ENCODE measurements at places on chromosomes 3 and 15.

DNA sequence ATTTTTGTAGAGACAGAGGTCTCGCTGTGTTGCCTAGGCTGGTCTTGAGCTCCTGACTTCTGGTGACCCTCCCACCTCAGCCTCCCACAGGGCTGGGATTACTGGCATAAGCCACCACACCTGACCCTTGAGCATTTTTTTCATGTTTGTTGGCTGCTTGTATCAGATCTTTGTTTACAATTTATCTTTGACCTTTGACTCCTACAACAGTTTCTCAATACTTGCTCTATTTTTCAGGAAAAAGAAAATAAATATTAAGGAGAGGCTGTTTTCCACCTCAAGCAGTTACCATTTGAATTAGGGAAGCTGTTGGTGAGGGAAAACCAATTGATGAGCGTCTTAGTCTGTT lies 44.5 kb downstream of the LIMD1 start:
- no peak for DNase-seq

DNA sequence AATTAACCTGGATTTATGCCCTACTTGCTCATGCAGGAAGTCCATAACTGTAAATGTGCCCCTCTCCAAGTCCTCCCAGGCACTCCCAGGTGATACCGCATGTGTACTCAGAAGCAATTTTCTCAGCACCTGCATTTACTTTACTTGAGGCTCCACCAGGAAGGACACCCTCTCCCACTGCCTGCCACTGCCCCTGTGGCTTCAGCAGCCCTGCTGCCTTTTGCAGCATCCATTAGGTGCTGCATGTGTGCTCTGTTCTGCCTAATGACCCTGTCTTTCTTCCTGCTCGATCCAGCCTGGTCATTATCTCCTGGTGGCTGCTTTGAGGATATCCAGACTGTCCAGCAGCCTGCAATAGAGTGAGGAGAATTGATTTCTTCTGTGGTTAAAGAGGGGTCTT lies 107.6 kb upstream of the SEMA6D start:
- DNase-seq, result no peak

DNA sequence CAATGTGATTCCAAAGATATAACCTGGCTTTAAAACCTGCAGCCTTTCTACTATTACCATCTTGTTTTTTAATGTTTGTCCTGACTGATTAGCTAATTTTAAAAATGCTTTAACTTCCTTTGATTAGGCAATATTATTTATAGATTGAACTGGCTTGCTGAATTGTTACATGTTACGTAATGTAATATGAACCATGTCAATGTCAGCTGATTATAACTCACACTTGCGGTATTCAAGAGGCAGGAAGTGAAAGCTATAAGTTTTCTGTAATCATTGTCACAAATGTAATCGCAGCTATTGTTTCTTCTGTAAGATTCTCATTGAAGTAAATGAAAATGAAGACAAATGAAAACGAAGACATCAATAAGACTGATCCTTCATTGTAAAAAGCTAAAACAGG lies 146.8 kb downstream of the ROBO2 start:
- no peak for DNase-seq

- DNase-seq, result no peak
These were observed 214.1 kb downstream of the ZBBX start for GRCh38 chr3:167166012-167166411.

DNA sequence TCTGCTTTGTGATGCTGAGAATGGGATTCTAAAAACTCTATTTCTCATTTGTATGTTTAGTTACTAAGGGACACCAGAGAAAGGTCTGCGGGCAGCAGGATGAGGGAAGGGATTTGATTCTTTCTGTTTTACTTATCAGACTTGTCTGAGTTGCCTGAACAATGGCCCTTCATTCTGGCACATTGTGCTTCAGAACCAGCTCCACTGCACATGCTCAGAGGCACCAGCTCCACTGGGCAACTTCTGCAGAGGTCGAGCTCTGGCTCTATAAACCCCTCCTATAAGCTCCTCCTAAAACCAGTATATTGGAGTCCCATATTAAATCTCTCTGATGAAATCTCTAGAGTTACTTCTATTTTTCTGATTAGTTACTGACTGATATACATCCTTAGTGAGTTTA lies 453.2 kb upstream of the CDIN1 start:
- DNase-seq, result no peak

DNA sequence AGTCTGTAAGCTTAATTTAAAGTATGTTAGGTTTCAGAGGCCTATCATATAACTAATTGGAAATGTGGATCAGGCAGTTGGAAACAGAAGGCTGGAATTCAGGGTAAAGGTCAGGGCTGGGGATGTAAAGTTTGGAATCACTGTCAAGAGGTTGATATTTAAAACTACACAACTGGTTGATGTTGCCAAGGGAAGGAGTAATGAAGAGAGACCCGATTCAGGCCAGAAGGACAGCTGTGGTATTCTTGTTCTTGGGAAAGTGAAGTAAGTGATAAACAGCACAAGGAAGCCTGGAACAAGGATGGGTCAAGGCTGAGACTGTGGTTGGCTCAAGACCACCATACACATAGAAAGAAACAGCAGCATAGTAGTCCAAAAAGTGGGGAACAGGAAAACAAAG lies 654.2 kb downstream of the NTRK3 start:
- no peak for DNase-seq

- DNase-seq, result no peak
These were observed 27.0 kb upstream of the CSPG5 start for GRCh38 chr3:47605652-47606051.

DNA sequence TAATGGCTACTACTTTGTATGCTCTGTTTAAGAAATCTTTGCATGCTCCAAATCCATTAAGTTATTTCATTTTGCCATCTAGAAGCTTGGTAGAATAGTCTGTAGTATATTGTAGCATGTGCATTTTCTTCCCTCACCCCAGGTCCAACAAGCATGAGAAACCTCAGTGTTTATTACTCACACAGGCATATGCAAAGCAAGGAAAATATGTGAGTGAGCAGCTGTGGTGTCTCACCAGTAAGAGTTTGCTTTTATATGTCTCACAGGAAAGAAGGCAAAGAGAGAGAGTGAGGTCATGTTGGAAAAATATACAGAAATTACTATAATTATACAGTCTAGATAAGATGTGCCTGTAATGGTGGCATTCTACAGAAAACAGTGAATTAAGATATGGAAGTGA lies 312.5 kb downstream of the C3orf38 start:
- DNase-seq, result no peak

DNA sequence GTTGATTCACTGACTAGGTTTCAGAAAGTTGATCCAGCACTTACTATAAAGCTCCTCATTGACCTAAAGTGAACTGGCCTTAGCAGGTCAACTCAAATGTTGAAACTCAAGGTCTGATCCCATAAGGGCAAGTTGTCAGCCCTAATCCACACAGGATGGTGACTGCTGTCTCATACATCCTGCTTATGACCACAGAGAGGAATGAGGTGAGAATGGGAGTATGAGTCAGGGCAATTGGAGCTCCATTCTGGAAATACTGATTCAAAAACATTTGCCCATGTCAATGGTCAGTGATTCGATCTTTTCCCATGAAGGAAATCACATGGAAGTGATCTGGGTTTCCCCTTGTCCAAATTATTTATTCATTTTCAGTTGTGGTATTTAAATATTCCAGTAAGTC lies 78.7 kb downstream of the ZNF385D start:
- no peak for DNase-seq

DNA sequence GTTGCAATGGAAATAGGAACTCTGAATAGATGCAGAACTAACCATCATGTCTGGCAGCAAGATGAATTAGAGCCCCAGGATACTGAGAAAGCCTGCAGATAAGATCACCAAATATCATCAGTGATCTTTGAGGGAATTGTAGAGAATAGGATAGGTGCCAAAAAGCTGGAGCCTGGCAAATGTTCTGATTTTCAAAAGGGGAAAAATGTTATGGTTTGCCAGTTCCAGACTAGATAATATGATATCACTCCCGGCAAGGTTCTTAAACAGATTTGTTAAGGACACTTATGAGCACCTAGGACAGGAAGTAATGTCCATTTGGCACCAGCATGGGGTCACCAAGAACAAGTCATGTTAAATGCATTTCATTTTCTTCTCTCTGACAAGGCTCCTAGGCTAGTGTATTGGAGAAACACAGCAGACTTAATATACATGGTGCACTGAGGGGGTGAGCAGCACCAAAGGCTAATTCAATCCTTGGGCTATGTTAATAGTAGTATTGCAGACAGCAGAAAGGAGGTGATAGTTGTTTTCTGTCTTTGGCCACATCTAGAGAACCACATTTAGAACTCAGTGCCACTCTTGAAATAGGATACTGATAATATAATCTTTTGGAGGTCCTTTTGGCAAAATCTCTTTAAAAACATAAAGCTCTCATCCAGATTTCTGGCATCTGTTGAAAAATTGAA lies 4.8 kb downstream of the SRGAP3 start:
- DNase-seq, result no peak

DNA sequence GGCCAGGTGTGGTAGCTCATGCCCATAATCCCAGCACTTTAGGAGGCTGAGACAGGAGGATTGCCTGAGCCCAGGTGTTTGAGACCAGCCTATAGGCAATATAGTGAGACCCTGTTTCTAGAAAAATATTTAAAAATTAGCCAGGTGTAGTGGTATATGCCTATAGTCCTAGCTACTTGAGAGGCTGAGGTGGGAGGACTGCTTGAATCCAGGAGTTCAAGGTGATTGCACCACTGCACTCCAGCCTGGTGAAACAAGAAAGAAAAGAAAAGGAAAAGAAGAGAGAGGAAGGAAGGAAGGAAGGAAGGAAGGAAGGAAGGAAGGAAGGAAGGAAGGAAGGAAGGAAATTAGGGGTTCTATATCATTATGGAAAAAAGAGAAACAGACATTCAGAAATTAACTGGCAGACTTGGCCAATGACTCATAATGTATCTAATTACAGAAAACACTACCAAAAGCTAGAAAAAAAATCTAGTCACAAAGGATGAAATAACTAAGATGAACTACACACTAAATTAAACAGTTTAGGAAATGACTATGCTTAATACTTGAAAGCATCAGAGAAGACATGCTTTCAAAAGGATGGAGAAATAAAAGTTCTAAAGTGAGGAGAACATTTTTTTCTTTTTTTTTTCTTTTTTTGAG lies 45.4 kb upstream of the TERB2 start:
- no peak for DNase-seq

Data from occipital lobe (tissue), 3 donors.